ENCODE measurements at places on chromosomes 3 and 15.

- DNase-seq: no peak
Observed at GRCh38 chr3:135228201-135228600, 433.1 kb downstream of the EPHB1 start.

GRCh38 chr15:48383031-48383430 is 51.8 kb downstream of the DUT start:
- DNase-seq: no peak

DNA sequence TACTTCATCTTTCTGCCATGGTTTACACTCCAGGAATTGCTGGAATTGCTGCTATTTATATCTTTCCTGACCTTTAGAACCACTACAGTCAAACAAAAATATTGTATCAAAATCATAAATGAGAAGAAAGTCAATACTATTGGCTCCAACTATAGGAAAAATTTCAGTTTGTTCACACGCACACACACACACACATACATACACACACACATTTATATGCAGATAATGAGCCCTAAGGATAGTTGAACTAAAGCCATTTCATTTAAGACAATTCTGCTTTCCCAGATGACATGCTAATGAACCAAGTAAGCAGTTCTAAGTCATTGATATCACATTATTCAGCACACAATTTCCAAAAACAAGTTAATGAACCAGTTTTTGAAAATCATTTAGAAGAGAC is 627.3 kb downstream of the PLOD2 start:
- DNase-seq: no peak

DNA sequence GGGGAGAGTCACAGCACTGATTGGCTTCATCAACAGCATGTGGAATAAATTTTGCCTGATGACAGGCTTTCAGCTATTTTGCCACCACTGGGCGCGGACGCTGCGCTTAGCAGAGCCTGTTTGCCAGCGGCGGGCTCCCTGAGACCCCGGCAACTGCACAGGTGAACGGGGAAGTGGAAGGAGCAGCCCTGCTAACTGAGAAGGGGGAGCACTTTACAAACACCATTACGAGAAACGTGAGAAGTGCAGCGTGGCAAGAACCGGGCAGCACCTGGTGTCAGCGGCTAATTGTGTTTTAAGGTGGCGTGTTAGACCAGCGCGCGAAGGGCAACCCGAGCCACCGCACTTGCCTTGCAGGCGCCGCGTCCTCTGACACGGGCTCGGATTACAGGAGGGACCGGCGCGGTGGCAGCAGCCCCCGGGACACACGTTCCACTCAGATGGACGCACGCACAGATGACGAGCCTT is 307.8 kb upstream of the ARRDC4 start:
- no peak for DNase-seq

DNA sequence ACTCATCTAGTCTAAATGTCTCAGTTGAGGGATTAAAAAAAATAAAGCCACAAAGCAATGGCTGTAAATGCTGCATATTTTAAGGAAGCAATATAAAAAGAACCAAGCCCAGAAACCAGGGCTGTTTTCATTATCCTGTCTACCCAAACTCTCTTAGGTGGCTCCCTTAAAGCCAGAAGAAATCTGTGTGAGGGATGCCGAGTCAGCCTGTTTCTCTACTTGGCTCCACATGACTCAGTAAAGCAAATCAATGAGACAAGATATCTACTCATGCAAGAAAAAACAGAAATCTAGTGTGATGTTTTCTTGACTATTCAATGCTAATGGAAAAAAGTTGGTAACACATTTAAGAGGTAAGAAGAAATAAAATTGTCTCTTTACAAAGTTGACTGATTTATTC is 296.2 kb downstream of the ZBTB20 start:
- DNase-seq: no peak

Data from SJSA1 (cell line).